ENCODE measurements at places on chromosomes 3 and 15.

DNA sequence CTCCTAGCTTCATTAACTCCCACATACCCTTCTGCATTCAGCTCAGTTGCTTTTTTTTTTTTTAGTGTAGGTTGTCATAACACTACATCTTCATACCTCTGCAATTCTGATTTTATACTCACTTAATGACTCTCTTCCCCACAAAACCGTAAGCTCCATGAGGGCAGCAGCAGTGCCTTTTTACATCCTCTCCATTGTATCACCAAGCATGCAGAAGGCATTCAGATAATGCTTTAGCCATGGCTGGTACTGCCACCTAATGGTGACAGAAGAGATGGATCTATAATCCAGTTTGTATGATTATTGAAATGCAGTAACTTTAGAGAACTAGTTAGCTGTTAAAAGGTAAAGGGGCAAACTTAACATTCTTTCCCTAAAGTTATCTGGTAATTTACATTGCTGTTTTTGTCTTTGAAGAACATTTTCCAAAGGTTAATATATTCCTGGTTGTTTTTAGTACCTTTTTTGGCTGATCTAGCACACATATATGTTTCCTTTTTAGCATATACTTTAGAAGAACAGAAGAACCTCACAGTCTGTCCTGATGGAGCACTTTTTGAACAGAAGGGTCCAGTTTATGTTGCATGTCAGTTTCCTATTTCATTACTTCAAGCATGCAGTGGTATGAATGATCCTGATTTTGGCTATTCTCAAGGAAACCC is 36.8 kb downstream of the ATP1B3 start:
- peak; percentile 10 for DNase-seq

DNA sequence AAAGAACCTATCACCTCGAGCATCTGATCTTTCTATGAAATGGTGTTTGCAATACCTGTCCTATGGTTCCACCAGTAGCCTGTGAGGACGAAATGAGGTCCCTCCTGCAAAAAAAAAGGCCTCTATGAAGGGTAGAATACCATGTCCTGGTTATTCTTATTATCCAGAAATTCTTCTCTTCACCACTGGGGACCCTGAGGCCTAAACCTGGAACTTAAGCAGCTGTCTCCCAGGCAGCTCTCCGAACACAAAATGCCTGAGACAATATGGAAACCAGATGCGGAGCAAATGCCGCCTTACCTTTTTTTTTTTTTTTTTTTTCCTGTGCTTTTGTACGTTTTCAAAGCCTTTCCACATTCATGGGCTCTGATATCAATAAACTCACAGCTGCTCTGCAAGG is 62.1 kb upstream of the WNT5A start:
- no peak for DNase-seq

DNA sequence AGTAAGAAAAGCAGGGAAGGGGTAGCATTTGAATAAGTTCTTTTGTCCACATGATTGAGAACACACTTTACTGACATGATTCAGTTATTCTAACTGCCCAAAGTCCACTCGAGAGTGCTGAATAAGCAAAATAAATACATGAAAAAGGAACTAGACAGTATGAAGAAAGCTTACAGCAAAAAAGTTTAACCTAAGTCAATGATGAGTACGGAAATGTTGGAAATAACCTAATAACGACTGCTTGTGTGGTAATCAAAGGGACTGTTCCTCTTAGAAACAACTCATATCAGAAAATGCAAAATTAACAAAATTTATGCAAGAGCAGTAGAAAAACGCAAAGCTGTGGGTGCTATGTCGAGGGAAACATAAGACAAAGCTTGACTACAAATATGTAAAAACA is 36.6 kb downstream of the DMXL2 start:
- no peak for DNase-seq

- DNase-seq: peak; percentile 77
These were observed 1.5 kb upstream of the FAM131A start for GRCh38 chr3:184335661-184336546.

DNA sequence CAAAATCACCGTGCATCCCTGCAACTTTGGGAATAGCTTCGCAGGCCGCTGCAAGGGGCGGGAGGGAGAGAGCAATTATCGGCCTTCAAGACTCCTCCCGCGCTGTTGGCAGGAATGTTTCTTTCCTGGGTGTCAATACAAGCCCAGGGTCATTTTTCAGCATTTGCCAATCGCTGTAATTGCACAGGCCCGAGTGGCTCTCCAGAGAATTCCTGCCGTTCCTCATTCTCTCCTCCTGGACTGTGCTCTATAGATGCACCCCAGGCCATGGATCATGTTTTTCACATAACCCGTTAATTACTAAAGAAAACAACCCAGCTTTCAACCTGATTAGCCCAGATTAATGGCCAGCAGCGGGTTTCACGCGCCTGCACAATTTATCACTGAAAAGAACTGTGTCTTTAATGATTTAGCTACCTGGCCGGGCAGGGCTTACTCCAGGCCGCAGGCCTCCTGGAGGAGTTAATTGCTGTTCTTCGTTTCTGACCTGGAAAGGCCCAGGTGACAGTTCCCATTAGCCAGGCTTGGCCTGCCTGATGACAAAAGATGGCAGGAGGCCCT is 144.3 kb downstream of the OPA1 start:
- no peak for DNase-seq

Data from activated T-helper 9 cell treated with anti-CD3 and anti-CD28 coated beads, Interleukin-2, amount 50 U/mL, for 16 hours (primary cell).